Caco-2 (cell line): ENCODE measurements at places on chromosomes 1 and 21.

GRCh38 chr21:26275801-26276200, 105.2 kb upstream of the APP start:
- no peak for DNase-seq

DNA sequence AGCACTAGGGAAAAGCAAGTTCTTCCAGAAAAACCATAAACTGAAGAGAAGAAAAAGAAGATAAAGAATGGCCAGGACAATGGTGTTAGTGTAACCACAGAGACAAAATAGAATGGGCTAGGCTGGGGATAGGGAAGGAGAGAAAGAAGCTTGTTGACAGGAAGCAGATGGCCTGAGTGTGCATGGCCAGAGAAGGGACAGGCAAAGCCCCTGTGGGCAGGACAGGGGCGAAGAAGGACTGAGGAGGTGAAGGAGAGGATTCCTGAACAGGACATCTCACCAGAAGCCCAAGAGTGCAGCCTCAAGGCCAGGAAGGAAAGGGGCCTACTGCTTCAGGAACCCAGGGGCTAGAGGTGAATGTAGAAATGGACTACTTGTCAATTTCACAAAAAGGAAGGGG, 29.3 kb downstream of the IQGAP3 start:
- DNase-seq: no peak

DNA sequence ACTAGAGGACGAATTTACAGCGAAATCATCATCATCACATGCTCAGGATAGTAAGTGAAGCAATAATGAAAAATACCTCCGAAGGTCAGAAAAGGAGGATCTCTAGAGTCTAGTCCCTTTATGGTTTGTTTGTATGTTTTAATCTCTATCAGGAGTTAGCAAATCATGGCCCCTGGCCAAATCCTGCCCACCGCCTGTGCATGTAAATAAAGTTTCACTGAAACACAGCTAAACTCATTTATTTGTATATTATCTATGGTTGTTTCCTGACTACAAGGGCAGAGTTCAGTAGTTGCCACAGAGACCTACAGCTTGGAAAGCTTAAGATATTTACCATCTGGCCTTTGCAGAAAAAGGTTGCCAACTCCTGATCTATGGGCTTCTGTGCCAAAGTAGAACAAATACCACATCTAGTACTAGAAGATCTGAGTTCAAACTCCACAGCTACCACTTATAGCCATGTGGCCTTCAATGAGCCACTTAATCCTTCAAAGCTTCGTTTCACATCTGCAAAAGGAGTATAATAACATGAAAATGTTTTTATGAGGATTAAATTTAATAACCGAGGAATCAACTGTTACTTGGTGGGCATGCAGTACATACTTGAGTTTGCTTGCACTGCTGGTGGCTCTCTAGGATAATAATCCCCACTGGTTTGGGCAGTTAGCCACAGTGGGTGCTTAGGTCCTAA, 94.0 kb upstream of the KIF26B start:
- DNase-seq: peak; percentile 69

DNA sequence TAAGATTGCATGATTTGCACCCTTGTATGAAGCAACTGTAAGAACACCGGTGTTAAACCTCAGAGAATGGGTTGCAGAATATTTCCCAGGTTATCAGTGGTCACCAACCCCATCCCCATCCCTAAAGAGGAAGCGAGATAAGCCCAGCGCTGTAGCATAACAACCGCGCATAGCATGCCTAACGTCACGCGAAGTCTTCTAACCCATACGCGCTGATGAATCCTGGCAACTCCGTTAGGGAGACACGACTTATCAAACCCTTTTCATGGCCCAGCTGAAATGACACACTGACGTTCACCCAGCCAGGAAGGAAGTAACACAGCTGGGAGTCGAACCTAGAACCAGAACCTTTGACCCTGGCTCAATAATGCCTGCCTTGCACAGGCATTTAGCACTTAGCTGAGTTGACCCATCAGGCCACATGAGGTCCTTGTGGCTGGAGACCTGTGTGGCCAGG, 24.2 kb downstream of the TMEM51 start:
- DNase-seq: no peak
